ENCODE measurements at places on chromosomes 12 and 14.
A peak's percentile ranks its signal among the peaks of the same experiment; 100 is the strongest.

GRCh38 chr12:20489645-20490044, 121.3 kb downstream of the PDE3A start:
- DNase-seq = no peak

DNA sequence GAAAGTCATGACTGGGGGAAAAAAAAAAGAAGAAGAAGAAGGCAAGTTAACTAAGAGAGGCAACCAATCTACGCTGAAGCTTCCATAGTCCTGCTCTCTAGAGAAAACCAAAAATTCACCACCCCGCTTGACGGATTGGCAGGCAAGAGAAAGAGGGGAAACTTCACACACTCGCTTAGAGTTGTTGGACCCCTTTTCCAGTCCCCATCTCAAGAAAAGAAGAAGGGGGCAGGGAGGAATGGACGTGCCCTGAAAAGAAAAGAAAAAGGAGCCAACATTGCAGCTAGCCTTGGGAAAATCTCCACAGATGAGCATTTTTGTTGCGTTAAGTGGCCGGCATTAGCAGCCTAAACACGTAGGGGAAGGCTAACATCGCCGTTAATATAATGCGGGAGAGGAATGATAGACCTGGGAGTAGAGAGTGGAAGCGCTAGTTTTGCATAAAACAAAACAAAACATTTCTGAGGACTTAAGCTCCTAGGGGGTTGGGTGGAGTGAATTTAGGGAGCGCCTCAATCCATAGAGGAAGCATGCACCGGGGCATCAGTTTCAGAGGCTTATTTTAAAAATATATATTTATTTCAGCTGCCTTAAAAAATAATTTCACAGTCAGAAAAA, 11.3 kb upstream of the FOXG1 start:
- DNase-seq = no peak

DNA sequence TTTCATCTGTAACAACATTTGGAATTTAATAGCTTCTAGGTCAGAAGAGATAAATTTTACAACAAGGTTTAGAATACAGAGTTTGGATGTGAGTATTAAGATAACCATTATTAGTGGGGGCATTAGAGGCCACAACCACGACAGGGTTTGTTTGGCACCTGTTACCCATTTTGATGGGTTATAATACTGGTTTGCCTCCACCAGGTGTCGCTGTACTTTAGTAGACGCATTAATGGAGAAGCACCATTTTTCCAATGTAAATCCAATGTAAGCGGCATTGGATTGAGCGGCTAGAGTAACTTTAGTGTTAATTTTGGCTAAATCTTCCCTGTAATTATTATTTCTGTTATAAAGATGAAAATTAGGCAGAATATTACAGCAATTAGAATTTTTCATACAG, 136.2 kb downstream of the SLCO1B3 start:
- no peak for DNase-seq

- no peak for DNase-seq
Observed at GRCh38 chr12:113228394-113229028, 7.2 kb downstream of the TPCN1 start.

DNA sequence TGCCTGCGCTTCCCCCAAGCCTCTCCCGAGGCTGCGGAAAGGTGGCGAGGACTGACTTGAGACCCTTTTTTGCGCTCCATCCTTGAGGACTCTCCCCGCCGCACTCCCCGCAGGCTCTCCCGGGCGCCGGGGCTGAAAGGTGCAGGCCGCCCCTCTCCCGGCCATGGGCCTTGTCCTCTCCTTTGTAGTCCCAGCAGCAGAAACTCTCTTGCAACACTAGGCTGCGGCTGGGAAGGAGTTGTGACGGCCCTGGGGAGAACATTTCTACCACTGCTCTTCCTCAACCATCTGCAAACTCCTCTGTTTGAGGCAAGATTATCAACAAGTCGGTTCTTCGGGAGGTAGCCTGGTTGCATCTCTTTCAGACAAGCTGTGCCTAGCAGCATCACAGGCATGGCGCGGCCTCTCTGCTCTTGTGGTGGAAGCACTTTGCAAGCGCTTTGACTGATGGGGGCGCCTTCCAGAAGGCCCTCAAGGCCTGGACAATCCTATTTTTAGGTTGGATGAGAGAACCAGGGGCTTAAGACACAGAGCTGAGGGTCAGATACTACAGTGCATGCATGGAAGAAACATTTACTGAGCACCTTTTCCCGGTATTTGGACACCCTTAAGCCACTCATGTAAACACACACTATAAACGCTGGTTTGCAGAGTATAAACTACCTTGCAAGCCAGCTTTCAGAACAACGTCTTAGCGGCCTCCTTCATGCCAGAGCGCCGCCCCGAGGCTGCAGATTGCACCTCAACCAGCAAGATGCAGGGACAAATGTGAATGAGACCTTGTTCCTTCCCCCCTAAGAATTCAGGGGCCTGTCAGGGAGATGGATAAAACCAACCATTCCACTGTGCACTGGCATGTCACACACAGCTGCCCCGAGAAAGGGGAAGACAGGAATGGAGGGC, 1.2 kb upstream of the PRIMA1 start:
- no peak for DNase-seq

- DNase-seq = no peak
Observed at GRCh38 chr12:121513464-121514183, 67.2 kb downstream of the KDM2B start.

GRCh38 chr14:89365061-89365801, 51.8 kb downstream of the FOXN3 start:
- DNase-seq = no peak

- DNase-seq = no peak
Observed at GRCh38 chr14:81388336-81388735, 11.8 kb downstream of the STON2 start.

GRCh38 chr12:24561411-24561871, 387.5 kb downstream of the BCAT1 start:
- no peak for DNase-seq

DNA sequence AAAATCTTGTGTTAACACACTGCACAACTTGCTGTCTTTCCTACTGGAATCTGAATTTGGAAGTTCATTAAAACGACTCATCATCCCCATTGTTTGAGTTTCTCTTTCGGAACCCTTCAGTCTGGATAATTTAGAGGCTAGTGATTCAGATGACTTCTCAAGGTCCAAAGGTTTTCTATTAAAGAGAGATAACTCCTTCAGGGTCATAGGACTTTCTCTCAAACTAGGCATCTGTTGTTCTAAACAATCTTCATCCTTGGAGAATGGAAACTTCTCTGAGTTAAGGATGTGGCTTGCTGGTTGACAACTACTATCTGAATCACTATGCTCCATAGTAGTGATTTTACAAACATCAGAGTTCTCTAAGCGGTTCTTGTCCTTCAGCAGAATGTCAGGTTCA, 4.4 kb downstream of the MLH3 start:
- no peak for DNase-seq

- no peak for DNase-seq
Observed at GRCh38 chr12:9928607-9929006, 3.6 kb downstream of the CLEC2A start.

DNA sequence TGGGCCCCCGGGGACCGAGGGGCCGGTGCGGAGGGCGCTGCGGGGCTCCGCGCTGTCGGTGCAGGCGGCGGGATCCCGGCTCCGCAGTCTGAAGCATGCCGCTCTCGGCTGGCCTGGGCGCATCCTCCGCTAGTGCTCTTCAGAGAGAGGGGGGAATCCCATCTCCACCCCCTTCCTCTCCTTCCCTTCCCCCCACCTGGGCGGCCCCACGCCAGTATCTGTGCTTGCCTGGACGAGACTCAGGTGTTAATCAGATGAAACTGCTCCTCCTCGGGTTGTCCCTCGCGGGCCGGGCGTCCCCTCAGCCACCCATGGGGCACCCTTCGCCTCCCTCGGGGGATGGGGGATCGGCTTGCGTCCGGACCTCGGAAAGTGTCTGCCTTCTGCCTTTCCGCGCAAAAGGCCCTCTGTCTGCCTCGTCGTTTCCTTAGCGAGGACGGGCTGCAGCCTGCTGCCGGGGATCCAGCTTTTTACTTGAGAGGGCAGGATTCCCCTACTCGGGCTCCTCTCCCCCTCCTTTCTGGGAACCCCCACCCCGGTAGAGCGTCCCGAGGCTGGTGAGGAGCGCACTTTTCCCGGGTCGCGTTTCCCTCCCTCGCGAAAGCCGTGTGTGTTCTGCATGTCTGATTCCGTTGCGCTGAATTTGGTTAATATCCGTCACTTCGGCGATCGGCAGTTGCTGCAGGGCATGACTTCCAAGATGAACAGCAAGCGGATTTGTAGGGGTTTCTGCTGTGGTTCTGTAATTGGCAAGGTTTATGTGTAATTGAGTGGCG, 1.1 kb downstream of the GPHN start:
- peak; percentile 3 for DNase-seq

DNA sequence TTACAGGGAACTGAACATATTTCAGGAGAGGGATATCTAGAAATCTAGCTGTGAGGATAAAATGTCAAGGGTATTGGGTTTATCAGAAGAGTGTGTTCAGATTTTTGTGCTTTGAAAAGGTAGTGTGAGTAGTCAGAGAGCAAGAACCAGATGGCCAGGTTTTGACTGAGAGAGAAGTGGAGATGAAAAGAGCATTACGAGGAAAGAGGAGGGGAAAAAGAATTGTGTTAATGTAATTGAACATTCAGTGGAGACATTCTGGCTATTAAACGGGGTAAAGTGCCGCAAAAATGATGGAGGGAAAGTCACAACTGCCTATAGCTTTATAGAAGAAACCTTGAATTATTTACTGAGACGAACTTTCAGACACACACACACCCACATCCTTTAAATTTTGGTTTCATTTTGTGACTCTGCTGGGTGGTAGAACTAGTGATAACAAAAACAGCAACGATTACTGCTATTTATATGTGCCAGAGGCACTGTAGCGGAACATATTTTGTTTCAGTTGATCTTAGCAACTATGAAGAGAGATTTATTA, 213.6 kb downstream of the ERC1 start:
- no peak for DNase-seq

DNA sequence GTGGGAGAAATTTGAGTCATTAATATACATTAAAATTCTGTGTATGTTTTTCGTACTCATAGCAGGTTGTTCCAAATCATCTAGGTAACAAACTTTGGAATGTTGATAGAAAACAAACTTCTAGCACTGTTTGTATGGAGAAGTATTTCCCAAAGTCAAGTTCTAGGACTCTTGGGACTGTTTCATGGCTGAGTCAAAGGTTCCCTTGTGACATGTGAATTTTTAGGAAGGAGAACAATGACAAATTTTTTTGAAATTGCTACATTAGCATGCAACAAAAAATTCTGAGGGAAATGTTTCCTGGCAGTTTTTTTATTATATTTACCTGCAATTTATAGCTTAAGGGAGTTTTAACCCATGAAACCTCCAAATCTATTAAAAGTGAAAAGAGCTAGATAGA, 73.8 kb downstream of the RASSF8 start:
- no peak for DNase-seq

DNA sequence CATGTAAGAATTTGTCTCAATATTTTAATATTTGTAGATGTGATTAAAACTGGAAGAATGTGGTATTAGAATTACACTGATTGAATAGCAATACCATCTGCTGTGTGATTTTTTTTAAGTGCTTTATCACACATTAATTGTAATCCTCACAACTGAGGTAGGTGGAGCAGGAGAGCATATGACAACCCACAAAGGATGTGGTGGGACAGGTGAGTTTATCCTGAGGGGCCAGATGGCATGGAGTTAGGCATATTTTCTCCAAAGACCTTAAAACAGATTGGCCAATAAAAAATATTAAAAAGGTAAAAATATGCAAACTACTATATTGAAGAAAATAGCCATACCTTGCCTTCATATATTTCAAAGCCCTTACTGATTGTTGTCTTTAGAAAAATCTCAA, 7.8 kb downstream of the LRRC10 start:
- DNase-seq = no peak

DNA sequence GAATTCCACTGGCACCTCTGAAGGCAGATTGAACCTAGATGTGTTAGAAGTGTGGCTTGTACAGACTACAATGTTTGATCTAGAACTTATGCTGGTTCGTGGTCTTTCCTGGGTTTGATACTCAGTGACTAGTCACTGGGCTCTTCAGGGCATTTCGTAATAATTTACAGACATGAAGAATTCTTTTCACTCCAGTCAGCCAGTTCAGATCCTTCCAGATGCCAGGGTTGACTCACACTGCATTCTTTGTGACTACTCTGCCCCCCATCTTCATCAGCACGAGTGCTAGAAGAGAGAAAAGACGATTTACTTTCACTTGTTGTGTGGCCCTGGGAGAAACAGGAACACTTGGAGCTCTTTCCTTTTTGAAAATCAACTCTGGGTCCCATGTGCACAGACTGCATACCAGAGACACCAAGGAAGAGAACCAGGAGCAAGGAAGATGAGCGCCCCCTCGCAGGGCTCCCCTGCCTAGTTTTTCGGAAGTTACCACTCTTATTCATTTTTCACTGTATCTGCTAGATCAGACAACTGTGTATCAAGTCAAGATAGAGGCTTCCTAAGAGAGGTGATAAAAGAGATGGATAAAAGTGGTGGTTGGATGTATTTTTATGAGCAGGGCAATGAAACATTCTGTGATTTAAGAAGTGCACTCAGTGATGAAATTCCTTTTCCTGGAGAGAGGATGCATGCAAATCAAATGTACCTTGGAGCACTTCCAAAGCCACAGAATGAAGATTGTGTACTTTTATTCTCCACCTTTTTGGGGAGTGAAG, 33.5 kb upstream of the EVL start:
- DNase-seq = peak; percentile 73

- no peak for DNase-seq
Observed at GRCh38 chr12:128594521-128594920, 229.2 kb downstream of the SLC15A4 start.

DNA sequence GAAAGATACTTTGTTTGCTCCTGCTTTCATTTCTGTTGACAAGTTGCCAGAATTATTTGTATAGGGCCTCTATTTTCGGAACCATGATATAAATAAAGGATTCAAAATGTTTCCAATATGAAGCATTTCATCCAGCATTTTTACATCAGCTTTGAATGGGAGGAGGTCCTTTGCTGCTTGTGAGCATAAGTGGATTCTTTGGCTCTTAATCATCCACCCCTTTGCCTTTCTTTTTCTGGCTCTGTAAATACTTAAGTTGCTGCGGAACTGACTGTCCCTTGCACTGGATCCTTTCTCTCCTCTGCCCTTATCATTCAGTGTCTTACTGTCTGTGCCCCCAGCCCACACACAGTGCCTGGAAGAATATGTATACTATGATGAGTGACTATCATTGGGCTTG, 357.3 kb upstream of the RGS6 start:
- DNase-seq = no peak

- no peak for DNase-seq
Observed at GRCh38 chr14:98325761-98326160, 946.2 kb downstream of the BCL11B start.

DNA sequence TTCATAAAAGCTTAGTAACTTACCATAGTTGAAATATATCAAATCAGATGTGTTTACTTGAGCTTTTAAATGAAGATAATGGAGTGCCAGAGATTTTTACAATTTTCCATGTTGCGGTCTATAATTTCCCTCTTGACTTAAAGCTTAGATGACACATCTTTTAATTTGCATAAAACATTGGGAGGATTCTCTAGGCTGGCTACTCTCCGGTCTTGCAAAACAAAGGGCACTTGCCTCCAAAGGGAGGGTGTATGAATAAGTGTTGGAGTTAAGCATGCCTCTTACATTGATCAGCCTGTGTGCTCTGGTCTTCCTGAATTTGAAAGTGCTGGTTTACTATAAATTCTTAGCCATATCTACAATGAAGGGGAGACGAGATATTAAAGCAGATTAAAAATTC, 336.4 kb upstream of the NAV3 start:
- no peak for DNase-seq
